ENCODE measurements at places on chromosomes 5 and 9.

DNA sequence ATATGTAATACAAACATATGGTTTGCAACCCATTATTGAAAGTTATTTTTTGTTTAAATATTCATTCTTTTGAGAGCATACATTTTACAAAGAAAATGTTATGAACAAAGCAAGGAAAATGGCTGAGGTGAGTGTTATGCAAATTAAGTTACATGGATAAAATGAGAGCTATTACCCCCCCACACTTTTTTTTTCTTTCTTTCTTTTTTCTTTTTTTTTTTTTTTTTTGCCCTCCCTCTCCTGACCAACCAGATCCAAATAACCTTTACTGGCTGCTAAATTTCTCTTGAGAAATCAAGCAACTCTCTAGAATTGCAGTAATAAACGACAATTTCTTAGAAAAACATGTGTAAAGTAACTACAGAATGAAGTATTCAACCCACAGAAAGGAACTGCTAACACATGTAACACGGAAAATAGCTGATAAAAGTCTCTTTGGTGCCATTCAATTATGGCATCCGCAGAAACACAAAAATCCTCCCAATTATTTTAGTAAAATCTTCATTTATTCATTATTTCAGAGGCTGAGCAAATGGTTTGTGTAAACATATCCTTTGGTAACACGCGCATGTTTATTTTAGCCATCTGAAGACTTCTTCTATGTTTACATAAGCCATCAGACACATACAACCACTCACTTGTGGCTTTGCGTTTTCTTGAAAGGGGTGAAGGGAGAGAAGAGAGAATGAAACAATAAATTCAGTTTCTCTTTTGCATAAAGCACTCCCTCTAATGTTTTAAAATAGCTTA lies 216.1 kb downstream of the NFIB start:
- no peak for DNase-seq

DNA sequence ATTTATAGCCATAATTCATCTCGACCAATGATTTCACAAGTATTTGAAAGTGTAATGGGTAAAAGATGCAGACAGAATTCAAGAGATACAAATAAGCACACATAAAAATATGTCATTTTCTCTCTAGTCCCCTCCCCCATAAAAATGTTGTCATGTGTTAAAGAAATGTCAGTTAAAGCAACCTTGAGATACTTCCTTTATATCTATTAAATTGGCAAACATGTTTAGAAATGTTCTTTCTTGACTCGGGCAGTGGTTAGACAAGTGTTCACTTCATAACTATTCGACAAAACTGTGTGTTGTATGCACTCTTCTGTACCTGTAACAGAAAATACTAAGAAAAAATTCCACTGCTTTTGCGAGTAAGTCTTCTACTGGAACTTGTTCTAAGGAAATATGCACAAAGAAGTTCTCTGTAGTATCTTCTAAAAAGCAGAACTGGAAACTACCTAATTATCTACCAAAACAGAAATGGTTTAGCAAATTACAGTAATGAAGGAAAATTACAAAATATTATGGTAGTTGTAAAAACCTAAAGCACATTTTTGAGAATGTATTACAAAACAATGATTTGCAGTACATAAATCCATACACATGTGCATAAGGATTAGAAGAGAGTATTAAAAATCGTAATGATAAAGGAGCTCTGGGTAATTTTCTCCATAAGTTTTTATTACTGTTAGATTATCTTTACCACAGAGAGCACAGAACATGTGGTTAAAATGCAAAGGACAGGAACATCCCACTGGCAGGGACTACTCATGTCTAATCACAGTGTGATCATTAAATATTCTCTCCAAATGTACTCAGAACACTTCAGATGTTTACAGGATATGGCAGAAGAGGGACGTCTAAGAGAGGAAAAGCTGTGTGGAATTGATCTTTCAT lies 35.9 kb downstream of the FBXW2 start:
- DNase-seq = no peak

GRCh38 chr9:136975644-136976043 lies 1.7 kb upstream of the PTGDS start:
- no peak for DNase-seq

GRCh38 chr9:109791003-109791677 lies 11.1 kb downstream of the PALM2AKAP2 start:
- DNase-seq = no peak

- no peak for DNase-seq
Measured at GRCh38 chr5:57402761-57403160, 79.8 kb downstream of the ACTBL2 start.

- DNase-seq = no peak
Measured at GRCh38 chr9:22392523-22392922, 54.1 kb upstream of the DMRTA1 start.

DNA sequence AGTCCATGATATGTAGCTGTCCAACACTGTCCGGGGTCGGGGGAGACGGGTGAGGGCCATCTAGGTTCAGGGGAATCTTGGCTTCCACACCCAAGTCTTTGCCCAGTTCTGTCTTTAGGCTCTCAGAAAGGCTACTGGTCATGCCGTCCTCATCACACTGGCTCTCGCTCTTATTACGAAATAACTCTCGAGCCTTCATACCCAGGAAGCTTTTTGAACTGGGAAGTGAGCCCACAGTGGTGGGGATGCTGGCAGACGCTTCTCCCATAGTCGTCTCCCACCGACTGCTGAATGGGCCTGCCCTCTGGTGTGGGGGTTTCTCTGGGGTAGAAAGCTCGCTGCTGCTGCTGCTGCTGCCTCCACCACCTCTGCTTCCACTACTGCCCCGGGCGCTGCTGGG lies 17.6 kb downstream of the SPACA9 start:
- no peak for DNase-seq

- no peak for DNase-seq
Measured at GRCh38 chr5:75281716-75282465, 45.2 kb upstream of the ANKRD31 start.

DNA sequence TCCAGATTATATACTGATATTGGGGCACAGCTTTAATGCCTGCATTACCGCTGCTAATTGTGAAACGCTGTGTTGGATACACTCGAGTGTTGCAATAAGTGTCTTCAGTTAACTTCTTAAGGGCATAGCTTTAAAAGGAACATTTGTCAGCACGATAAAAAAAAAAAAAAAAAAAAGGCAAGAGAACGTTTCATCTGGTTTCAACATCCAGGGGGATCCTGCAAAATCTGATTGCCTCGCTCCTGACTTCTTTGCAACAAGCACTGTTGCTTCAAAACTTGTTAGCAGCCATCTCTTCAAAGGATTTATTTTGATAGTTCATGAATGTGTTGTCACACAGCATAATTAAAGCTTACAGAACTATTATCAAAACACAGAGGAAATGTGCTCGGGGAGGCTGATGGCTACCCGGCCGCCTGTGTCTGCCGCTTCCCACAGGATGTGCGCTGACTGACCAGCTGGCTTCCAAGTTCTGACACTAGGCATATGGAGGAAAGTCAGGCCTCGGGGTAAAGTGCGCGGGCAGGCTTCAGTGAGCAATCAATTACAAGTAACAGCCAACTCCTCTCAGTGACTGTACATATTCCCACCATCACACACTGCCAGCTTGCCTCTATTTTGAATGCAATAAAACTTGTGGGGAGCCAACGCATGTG lies 77.7 kb downstream of the EBF1 start:
- DNase-seq = no peak

- DNase-seq = no peak
Measured at GRCh38 chr9:135255841-135256580, 168.5 kb downstream of the OLFM1 start.

DNA sequence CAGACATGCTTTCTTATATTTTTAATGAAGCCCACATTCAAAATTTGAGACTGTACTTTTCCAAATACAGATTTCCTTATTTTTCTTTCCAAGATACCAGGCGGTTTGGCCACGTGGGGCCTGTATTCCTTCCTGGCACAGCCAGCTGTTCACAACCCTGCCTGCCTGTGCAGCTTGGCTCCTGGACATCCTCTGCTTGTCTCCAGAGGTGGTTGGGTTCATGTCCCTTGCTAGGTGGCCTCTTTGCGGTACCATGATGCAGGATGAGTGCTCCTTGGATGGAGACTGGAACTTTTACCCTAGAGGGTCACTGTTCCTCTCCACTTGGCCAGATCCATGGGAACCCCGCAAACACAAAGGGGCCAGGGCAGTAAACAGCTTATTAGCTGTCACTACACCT lies 297.5 kb upstream of the MSX2 start:
- DNase-seq = no peak

- no peak for DNase-seq
Measured at GRCh38 chr5:148636353-148636752, 18.0 kb downstream of the HTR4 start.
